ENCODE measurements at places on chromosomes 4 and X.
A peak's percentile ranks its signal among the peaks of the same experiment; 100 is the strongest.

DNA sequence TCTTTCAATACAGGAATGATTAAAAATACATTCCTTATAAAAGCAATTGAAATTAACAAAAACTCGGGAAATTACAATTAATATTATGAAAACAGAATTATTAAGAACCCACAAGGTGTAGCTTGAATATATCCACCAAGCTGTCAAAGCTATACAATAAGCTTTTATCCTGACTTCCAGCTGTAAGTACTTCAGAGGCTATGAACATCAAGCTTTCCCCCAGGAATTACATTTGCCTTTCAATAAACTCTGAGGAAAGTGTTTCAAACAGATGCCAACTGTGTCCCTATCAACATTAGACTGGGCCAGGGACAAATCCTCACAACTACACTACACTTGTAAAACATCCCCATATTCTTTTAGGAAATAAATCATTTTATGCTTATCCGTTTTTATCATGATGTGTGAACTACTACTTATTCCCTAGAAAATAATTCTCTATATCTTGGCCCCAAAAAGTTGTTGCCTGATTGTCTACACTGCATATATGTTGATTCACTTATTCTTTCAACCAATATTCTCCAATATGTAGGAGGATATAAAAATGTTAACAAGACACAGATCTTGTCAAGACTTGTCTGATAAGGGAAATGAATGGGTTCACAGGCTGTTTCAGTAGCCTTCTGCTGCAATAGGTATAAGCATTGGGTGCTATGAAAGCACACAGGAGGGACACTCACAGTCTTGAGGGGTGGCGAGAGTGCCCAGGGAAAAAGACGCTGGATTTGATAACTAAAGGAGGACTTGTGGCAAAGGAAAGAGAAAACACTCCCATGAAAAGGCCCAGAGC, 494.1 kb downstream of the CENPC start:
- DNase-seq = no peak

- DNase-seq = no peak
These were observed 320.6 kb downstream of the ADGRL3 start for GRCh38 chr4:61520681-61521160.

DNA sequence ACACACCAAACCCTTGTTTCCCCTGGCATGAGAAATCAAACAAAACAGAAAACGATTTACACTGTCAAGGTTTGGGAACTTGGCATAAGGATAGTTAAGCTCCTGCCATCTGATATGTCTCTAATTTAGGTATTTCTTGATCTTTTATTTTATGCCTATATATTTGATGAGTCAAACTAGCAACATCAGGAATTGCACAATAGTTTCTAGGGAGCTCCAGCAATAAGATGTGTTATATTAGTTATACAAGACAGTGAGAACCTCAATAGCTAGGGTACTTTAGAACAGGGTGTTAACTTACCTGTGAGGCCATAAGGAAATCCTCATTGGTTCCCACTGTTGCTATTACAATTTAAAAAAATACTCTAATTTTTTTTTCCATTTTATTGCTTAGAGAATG, 474.2 kb downstream of the GBA3 start:
- DNase-seq = no peak

GRCh38 chr4:10963958-10964703, 279.6 kb upstream of the CLNK start:
- DNase-seq = no peak

GRCh38 chr4:78781924-78782323, 5.8 kb downstream of the BMP2K start:
- no peak for DNase-seq

- no peak for DNase-seq
These were observed 143.9 kb downstream of the PTCHD1 start for GRCh38 chrX:23478561-23478960.

GRCh38 chr4:4595252-4595651, 53.4 kb upstream of the STX18 start:
- no peak for DNase-seq

- no peak for DNase-seq
These were observed 61.1 kb downstream of the CPEB2 start for GRCh38 chr4:15063341-15063740.

GRCh38 chrX:136828830-136829229, 48.1 kb upstream of the ARHGEF6 start:
- no peak for DNase-seq

DNA sequence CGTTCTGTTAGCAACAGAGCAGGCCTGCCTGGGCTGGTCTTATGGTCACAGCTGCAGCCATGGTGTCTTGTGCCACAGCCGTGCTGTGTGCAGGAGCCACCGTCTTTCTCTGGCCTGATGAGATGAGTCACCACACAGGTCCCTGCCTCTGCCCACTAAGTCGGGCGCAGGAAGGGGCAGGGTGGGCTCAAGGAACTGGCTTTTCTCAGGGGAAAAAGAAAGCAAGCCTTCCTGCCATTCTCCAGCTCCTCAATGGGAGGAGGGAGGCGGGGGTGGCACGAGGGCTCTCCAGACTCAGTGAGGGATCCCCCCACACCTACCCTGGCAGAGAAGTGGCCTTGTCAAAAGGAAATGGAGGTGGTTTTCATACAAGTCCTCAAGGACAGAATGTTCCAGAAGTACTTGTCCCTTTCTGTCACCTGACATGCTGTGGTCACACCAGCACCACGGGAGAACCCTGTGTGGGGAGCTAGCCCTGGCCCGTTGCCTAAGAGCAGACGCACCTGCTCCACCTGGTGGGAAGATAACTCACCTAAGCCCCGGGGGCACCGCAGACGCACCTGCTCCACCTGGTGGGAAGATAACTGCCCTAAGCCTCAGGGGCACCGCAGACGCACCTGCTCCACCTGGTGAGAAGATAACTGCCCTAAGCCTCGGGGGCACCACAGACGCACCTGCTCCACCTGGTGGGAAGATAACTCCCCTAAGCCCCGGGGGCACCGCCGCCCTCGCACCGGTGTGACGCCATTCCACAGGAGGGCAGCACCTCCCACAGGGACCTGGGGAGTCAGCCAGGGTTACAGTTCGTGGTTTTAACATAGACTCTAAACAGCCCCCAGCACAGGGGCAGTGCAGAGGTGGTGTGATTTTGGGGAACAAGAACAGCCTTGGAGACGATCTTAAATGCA, 18.5 kb downstream of the UVSSA start:
- DNase-seq = no peak

GRCh38 chr4:47668810-47669408, 169.0 kb downstream of the CORIN start:
- peak; percentile 28 for DNase-seq

GRCh38 chr4:141347684-141348083, 127.0 kb downstream of the ZNF330 start:
- DNase-seq = no peak

DNA sequence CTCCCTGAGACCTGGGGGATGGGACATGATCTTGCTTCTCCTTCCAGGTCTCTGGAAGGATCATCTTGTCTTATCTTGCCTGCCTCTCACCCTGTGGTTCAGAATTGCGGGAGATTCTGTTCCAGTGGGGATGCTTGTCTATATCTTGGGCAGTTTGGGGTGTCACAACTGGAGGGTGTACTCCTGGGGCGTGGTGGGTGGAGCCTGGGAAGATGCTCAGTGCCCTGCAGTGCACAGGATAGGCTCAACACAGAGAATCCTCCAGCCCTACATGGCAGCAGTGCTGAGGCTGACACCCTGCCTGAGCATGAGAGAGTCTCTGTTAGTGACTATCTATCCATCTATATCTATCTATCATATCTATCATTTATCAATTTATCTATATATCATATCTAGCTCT, 7.7 kb downstream of the P2RY8 start:
- DNase-seq = no peak

DNA sequence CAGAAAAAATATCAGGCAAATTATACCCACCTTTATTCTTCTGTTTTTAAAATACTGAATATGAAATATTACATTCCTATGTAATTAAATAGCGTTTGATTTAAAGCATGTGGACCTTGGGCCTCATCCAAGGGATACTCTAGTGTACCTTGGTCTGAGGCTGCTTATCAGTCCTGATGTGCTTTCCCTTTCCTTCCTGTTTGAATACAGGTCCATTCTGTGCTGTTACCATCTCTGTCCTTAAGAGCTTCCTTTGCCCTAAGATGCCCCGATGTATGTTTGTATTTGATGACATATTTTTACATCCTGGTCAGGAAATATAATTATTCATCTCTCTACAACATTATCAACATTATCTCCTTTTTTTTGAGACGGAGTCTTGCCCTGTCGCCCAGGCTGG, 24.1 kb downstream of the FAT4 start:
- DNase-seq = no peak

DNA sequence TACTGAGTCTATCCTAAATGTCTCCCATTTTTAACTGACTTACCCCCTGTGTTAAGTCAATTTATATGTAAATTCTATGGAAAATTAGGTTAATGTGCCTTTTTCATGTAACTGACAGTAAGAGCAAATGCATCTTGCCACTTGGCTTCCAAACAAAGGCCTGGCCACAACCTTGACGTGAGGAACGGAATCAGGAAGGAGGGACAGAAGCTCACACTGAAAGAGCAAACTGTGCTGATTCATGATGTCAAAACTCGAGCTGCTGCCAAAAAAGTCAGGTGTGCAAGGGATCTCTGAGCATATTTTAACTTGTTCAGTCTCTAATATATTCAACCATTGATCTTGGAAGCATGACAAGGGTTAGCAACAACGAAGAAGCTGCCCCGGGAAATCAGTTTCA, 35.8 kb downstream of the GPM6A start:
- DNase-seq = no peak

GRCh38 chr4:158884280-158884679, 115.5 kb downstream of the FNIP2 start:
- DNase-seq = no peak

DNA sequence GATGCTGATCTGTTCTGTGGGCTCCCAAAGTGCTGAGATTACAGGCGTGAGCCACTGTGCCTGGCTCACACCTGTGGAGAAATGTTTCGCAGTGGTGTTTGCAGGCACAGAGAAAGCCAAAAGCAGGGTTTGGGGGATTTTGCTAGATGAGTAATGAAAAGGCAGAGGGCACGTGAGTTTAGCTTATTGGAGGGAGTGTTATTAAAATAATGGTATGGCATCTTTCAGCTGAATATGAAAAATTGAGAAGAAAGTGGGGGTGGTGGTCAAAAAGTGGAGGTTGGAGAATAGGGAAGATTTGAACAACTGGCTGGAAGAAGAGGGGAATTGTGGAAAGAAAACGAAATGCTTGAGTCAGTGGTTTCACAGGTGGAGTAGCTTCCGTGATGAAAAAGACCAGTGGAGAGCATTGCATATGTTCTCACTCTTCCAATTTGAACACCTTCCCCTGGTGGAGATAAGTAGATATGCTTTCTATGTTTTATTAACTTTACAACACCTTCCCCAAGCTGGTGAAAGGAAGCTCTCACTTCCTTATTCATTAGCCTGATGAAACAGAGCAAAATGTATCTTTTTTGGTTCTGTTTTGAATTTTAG, 1.1 kb upstream of the CHST7 start:
- peak; percentile 12 for DNase-seq

DNA sequence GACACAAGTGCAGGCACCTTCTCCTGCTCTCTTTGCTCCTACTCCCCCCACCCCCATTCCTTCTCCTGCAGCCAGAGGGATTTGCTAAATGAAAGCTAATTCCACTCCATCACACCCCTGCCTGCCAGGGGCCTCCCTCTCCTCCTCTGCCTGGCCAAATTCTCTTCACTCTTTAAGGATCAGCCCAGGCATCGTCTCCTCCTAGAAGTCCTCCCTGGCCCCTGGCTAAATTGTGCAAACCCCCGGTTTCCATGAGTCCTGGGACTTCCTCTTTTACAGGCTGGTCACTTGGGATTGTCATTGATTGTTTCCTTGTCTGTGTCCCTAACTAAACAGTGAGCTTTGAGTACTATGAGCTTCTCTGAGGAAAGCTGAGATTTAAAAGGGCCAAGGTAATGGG, 8.7 kb upstream of the ABLIM2 start:
- DNase-seq = no peak

DNA sequence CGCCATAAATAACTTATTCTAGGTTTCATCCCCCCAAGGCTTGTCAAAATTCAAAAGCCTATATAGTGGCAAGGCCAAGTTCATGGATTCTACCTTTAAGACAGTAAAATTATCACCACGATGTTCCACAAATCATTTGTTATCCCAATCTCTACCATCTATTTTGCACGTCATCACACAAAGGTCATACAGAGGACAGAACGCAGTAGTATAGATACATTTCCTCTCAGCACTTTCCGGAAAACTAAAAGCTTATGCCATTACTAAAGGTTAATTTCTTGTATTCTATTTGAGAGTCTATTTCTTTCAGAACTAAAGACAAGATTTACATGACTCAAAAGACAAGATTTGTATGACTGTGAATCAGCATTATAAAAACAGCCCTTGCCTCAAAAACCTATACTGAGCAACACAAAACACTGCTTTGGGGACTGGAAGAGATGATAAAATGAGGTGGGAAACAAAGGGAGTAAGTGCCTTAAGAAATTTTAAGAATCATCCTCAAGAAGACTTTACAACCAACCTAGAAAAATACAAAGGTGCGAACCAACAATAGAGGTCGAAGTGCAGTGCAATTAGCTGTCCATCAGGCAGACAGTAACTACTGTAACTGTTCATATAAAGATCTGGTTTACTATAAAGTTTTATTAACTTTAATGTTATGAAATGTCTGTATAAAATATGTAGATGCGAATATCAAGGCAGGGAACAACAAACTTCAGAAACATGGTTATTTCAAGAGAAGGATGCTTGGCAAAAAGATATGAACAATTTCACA, 7.6 kb downstream of the UBE2D3 start:
- DNase-seq = no peak

DNA sequence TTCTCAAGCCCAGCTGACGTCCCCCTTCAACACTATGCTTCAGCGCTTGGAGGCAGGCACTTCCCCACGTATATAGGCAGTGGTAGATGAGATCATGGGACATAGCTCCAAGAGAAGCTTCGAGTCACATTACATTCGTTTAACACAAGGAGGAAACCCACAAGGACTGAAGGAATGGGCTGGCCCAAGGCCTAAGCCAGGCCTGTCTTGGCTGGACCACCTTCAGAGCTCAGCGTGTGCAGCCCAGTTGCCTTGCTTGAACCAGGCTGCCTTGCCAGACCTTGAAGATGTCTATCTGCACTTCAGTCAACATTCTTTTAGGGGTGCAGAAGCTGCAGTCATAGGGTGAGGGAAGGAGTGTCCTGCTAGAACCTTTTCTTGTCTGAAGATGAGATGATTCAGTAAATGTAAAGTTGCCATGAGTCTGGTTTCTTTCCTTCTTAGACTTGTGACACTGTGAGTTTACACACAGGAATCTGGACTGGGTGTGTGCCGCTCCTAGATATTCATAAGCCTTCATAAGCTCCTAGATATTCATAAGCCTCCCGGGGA, 144.1 kb upstream of the RBPJ start:
- DNase-seq = no peak

DNA sequence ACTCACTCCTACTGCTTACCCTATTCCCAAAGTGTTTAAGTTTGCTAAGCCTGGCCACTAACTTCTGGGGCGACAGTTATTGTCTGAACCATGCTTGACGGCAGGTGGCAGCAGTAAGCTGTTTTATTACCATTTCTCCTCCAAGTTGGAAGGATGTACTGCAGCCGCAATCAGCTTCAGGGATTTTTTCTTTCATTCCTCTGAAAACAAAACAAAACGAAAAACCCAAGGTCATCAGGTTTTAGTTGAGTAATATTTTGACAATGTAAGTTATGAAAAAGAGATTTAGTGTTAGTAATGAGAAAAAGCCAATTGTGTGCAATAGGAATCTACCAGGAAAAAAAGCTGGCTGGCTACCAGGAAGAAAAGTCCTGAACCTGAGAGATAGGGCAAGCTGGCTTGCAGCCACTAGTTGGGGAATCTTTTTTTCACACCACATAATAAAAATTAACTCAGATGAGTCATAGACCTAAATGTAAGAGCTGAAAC, 13.2 kb upstream of the RAB9B start:
- DNase-seq = no peak

- no peak for DNase-seq
These were observed 26.5 kb upstream of the MANBA start for GRCh38 chr4:102787096-102787881.

Measured in activated naive CD4-positive, alpha-beta T cell treated with anti-CD3 and anti-CD28 coated beads, Interleukin-2, amount 50 U/mL, for 72 hours (primary cell).